ENCODE measurements at places on chromosomes 5 and 9.

- no peak for DNase-seq
Observed at GRCh38 chr9:4465910-4466309, 24.4 kb upstream of the SLC1A1 start.

- DNase-seq = no peak
Observed at GRCh38 chr9:129698254-129698757, 32.9 kb downstream of the PRRX2 start.

DNA sequence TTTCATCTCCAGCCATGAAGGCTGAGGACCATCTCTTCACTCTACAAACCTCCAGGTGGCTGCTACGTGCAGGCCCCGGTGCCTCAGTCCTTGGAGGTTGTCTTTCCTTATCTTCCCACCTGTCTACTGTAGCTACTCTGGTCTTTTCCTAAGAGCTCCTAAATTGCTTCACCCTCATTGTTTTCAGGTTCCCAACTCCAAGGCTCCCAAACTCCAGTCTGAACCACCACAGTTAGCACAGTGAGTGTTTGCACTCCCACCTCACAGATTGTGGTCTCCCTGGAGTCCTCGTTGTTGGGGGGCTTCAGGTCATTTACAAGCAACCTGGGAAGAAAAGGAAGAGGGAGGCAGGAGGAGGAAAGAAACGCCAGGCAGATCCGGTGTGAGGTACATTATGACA lies 85.3 kb downstream of the NSUN2 start:
- no peak for DNase-seq

- no peak for DNase-seq
Observed at GRCh38 chr9:121823451-121824169, 172.2 kb downstream of the DAB2IP start.

DNA sequence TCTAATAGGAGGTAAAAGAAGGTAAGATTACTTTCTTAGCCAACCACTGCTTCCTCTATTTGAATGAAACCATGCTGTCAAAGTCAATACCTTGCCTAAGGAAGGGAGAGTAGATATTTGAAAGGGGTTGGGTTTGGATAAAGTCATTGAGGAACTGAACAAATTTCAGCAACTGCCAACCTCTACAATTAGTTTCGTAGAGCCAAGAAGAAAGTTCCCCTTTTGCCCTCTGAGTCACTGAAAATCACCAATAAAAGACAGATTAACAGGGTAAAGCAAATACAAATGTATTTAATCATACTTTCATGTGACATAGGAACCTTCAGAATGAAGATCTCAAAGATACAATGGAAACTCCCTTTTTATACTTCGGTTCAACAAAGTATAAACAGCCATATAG lies 615.7 kb downstream of the GABRG2 start:
- no peak for DNase-seq

- no peak for DNase-seq
Observed at GRCh38 chr5:110258460-110259216, 467.8 kb downstream of the TMEM232 start.

DNA sequence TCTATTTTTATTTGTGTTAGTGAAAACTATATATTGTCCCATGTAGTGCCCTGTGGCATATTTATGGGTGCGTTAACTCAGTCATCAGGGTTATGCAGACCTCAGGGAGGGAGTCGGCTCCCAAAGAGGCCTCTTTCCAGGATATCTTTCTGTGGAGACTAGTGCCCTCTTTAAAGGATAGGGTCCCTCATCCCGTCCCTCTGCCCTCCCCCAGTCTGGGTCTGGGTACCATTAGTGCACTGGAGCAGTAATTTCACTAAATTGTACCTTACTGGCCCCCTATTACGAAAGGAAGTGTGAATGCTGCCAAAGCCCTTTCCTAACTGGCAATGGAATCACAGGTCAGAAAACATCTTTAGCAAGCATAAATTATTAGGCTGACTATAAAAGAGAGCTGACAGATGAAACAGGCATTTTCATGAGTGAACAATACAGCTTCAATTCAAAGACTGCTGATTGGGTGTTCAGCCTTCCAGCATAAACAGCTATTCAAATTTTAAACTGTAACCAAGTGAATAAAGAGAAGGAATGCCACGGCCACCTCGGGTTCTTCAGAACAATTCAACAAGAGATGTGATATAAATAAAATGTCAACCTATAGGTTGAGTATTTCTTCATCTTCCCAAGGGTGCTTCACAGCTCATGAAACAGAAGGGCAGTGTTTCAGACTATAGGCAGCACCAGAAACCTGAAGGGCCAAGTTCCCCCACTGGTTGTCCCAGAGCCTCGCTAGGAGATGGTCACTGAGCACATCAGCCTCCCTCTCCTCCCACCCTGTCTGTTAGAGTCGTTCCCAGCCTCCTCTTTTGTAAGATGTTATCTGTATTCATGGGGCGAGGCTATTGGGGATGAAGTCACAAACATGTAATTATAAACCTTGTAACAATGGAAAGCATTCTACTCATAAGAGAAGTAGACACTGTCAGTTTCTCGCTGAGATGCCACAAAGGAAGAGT lies 318.7 kb downstream of the TMEM161B start:
- no peak for DNase-seq

DNA sequence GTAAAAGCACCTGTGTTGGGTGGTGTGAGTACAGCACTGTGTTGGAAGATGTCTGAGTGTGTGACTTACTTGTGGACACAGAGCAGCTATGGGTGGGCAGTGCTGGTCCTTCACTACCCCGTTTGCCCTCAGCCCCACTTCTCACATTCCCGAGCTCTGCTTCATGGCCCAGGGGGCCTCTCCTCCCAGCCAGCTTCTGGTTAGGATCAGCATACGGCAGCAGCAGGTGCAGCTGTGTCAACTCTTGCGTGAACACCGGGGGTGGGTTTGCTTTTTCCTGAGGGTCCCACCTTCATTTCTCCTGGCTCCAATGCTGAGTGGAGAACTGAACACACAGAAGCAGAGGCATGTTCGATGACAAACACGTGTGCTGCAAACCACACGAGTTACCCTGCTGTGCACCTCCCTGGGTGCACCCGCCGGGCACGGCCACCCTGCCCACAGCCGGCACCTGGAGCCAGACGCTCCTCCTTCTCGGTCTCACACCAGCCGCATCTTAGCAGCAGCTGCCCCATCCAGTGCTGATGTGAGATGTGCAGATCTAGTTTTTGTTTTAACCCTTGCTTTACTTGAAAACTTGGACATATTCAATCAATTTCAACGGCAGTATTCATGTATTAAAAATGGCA lies 14.9 kb upstream of the SLC6A3 start:
- DNase-seq = no peak

DNA sequence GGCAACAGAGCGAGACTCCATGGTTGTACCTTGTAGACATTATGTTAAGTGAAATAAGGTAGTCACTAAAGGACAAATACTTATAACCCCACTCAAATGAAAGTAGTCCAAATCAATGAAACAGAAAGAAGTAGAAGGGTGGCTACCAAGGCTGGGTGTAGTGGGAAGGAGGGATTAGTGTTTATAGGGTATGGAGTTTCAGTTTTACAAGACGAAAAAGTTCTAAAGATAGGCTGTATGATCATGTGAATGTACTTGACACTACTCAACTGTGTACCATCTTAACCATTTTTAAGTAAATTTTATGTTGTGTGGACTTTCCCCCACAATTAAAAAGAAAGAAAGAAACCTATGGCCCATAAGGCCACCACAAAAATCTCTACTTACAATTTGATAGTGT lies 32.2 kb downstream of the ALDH7A1 start:
- no peak for DNase-seq

GRCh38 chr9:98721643-98722042 lies 12.9 kb upstream of the GABBR2 start:
- no peak for DNase-seq

- no peak for DNase-seq
Observed at GRCh38 chr5:33401482-33402390, 39.0 kb upstream of the TARS1 start.

- DNase-seq = no peak
Observed at GRCh38 chr5:66307647-66308241, 163.6 kb downstream of the SREK1 start.

DNA sequence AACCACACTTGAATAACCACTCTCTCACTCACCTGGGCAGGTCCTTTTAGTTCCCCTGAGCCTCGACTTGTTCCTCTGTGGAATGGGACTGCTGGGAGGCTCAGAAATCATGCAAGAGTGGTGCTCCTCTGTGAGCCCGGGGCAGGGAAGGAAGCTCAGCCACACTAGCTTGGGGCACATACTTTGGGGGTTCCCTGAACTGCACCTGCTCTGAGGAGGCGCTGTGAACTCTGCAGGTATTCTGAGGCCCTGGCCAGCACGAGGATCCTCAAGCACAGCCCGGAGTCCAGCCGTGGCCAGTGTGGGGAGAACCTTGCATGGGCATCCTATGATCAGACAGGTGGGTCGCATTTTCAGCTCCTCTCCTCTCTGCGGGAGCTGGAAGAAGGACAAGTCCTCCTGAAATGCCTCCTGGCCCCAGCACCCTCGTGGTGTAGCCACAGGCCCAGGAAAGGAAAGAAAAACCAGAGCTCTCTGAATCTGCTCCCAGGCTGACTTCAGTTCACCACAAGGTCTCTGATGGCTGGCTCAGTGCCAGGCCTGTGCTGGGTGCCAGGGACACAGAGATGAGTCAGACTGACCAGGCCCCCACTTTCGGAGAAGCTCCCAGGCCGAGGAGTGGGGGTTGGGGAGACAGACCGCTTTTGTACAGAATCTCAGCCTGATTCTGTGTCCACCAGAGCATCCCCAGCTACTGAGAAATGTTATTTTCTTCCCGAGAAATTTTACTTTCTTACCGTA lies 11.9 kb downstream of the GLIPR2 start:
- peak; percentile 55 for DNase-seq

GRCh38 chr9:86772635-86772993 lies 174.7 kb downstream of the GAS1 start:
- no peak for DNase-seq

DNA sequence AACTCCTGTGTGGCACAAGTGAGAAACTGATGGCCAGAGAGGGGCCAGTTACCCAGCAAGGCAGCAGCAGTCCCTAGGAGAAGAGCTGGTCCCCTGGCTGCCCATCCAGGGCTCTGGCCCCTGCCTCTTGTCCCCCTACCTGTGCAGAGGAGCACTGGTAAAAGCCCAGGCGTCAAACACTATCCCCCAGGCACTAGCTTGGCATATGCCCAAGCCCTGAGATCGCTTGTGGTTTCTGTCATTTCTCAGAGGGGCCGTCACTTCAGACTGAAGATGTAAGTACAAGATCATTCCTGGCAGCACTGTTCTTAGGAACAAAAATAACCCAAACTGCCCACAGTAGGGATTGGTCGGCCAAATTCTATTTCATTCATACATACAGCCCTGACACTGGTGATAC lies 53.9 kb downstream of the COL15A1 start:
- DNase-seq = no peak

- DNase-seq = no peak
Observed at GRCh38 chr5:30499402-30499801, 694.1 kb upstream of the CDH6 start.

GRCh38 chr9:129278391-129279237 lies 100.6 kb upstream of the IER5L start:
- DNase-seq = no peak

DNA sequence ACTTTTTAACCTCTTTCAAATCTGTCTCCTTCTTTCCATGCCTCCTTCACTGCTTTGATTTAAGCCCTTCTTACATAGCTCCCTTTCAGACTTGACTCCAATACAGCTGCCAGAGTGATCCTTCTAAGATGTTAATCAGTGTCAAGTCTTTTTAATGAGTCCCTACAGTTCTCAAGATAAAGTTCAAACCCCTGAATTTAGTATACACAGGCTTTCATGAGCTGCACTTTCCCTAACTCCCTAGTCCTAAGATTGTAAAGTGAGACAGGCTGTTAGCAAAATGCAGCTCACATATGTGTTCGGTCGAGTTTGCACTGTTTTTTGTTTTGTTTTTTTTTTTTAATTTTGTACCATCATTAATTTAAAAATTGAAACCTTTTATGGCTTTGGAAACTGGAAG lies 190.4 kb upstream of the VCAN start:
- DNase-seq = no peak

DNA sequence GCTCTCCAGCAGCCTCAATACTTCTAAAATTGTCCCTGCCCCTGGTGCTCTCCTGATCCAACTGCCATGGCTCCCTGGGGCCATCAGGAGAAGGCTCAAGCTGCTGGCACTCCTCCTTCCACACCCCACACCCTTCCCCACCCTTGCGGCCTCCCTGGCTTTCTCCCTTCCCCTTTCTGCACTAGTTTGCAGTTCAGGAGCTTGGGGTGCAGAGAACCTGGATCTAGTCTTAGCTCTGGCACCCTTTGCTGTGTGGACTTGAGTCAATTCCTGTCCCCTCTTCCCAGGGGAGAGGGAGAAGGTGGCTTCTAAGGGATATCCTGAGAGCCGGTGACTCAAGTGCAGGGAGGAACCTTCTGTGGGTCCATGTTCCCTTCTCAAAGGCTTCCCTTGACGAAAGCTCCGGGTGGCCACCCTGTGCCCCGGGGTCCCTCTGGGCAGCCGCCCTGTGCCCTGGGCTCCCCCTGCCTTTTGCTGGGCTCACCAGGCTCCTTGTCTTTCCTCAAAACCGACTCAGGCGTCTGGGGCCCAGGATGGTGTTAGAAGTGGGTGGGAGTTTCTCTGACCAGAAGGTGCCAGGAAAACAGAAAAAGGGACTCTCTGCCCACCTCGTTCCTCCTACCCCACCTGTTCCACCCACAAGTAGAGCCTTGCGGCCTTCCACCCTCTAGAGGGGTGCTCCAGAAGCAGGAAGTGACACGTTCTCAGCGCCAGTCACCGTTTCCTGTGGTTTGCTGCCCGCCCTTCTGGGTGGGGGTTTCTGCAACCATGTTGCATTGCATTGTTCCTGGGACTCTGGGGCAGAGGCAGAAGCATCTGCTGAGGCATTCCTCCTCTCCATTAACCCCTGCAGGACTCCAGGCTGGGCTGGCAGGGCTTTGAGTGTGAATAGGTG lies 15.0 kb downstream of the GLIPR2 start:
- DNase-seq = peak; percentile 69

GRCh38 chr5:139383275-139383992 lies at the start of gene SLC23A1:
TSS of gene SLC23A1 (minus strand) at chr5:139383297. CDS start at chr5:139383253, 44 bp downstream.
- DNase-seq = no peak

DNA sequence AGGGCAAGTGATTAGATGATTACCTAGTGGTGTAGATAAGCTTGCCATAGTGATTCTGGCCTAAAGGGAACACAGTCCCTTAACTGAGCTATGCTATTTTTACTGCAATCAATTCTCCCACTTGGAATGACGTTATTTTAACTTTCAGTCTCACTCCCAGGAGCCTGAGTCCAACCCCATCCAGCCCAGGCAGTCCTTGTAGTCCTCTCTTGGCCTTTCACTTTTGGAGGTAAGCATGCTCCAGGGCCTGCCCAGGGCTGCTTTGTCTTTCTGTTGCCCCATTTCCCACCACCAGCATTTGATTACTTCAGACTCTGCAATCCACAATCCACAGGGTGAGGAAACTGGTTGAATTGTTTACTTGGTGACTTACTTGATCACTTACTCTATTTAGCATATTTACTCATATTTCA lies 233.0 kb downstream of the CD180 start:
- DNase-seq = no peak

GRCh38 chr5:168177831-168178450 lies 113.5 kb upstream of the WWC1 start:
- DNase-seq = no peak

- no peak for DNase-seq
Observed at GRCh38 chr9:85484235-85484634, 257.5 kb downstream of the AGTPBP1 start.

GRCh38 chr5:16934123-16934522 lies 2.0 kb downstream of the MYO10 start:
- no peak for DNase-seq

- DNase-seq = no peak
Observed at GRCh38 chr5:91288118-91288916, 94.8 kb downstream of the ARRDC3 start.
